NCI-H526 (cell line): ENCODE measurements at places on chromosomes 5 and 9.

GRCh38 chr5:26847041-26847736 is 191.2 kb downstream of the CDH9 start:
- no peak for DNase-seq

DNA sequence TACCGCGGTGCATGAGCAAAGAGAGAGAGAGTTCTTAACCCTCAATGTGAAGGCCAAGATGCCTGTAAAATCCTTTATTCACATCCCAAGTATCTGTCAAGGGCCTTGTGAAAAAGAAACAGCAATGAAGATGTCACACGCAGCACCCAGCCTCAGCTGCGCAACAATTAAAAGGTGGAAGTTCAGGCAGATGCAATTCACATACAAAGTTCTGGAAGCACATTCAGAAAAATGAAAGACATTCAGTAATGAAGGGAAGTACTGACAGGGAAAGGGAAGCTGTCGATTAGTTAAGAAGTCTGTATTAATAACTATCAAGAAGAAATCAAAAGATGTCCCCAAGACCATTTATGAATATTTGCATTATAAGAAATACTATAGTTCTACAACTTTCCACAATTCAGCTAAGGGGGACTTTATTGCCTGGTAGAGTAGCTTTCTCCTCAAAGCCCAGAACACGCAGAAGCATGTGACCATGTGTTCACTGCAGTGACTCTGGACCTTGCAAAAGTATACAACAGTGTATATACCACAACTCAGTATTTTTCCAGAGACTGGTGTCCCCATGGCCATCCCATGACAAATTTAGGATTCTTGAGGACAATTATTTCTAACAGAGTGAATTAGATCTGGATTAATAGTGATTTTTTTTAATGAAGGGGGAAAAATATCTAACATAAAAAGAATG is 137.5 kb downstream of the CDK5RAP2 start:
- DNase-seq = no peak

DNA sequence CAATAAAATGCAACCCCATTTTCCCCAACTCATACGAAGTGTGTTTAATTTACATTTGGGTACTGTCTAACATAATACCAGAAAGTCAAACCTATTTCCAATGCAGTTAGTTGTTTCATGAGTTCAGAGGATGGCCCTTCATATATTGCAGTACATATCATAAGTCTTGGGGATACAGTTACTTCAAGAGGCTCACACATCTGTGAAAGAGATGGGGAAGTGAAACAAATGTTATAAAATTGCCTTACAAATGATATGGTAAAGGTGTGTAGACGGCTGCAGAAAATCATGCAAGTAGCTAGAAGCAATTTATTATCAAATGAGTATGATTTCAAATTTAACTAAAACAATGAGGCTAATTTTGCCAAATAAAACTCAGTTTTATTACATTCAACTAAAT is 219.0 kb upstream of the CDH12 start:
- no peak for DNase-seq

GRCh38 chr5:150600616-150601490 is 39.6 kb upstream of the SYNPO start:
- DNase-seq = no peak

GRCh38 chr5:125720348-125720685 is 702.9 kb upstream of the GRAMD2B start:
- DNase-seq = no peak

- DNase-seq = no peak
These were observed 77.0 kb downstream of the ICE1 start for GRCh38 chr5:5499442-5499841.

- DNase-seq = no peak
These were observed 5.0 kb downstream of the SRD5A1 start for GRCh38 chr5:6638236-6638635.

DNA sequence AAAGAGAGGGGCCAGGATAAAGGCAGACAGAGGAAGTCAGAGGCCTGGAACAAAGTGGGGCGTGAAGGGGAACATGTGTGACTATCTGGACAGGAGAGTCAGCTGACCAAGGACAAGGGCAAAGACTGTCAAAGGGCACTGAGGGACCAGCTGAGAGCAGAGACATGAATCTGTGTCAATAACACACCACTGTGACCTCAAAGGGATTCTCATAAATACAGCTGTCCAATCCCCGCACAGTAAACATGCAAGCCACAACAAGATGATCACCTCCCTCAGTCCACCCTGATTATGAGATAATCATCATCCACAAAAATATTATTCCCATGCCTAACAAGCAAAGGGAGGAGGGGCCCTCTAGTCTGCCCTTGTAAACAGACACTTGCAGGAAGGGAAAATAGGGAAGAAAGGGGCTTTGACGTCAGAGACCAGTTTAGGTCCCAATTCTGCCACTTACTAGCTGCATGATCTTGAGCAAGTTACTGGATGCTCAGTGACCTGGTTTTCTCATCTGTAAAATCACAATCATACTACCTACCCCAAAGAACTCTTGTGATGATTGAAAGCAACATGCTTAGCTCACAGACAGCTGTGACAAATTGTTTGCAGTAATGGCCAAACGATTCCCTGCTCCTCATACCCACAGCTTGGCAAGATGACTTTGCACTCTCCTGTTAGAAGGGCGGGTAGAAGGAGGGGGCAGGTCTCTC is 41.8 kb downstream of the RAPGEF1 start:
- no peak for DNase-seq

DNA sequence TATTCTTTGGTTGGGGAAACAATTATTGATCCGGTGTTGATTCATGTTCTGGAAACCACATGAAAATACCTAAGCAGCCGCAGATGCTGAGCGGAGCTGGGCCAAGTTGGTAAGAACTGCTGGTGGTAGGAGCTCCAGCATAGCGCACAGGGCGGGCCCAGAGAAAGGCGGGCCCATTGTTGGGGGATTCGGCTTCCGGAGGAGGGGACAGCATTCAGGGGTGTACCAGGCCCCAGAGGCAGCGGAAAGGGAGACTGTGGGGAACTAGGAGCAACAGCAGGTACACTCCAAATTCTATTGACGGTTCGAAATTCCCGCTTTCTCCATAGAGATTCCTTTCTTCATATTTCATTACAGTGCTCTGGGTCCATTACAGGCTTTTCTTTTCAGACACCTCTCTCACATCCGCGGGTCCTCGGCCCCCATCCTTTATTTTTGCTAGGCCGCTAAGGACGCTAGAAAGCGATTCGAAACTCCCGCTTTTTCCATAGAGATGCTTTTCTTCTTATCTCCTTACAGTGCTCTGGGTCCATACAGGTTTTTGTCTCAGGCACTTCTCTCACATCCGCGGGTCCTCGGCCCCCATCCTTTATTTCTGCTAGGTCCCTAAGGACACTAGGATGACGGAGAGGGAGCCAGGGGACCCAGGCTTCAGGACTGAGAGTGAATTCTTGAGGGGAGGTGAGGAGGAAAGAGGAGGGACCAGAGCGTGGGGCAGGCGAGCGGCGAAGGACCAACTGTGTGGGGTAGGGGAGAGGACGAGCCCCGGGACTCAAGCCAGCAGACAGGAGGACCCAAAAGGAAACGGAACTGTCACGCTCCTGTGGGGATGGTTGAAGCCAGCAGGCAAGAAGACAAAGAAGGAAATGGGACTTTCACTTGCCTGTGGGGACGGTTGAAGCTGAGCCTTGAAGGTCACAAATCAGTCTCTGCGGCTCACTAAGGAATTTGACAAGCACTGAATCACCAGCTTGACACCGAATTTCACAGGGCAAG is at the start of gene CCDC152:
Gene CCDC152, plus strand, starts transcription at position 213 of the 996 bp plus-strand sequence. CDS start 2,304 bp downstream, outside the sequence.
- no peak for DNase-seq

DNA sequence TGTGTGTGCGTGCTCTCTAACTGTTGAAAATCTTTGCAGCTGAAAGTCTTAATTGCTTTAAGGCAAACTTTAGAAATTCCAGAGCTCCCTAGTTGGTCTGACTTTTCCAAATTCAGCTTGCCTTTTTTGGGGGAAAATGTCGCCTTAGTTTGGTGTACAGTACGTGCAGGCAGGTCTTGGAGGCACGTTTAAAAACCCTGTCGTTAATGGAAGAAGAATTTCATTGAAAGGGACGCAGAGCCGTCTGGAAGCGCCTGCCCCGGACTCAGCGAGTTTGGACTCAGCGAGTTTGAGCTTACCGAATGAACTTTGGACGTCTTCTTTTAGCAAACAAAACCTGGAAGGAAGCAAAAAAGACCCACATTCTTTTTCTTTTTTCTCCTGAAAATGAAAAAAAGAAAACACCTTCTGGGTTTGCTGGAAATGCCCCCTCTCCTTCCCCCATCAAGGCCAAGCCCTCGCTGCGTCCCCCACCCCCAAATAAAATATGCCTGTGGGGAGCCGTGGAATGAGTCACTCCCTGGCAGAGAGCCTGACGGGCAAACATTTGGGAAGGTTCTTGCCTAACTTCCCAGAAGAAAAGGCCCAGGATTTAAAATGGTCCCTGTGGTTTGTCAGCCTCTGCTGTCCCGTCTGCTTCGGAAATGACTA is 1.5 kb downstream of the NEK6 start:
- DNase-seq = no peak

DNA sequence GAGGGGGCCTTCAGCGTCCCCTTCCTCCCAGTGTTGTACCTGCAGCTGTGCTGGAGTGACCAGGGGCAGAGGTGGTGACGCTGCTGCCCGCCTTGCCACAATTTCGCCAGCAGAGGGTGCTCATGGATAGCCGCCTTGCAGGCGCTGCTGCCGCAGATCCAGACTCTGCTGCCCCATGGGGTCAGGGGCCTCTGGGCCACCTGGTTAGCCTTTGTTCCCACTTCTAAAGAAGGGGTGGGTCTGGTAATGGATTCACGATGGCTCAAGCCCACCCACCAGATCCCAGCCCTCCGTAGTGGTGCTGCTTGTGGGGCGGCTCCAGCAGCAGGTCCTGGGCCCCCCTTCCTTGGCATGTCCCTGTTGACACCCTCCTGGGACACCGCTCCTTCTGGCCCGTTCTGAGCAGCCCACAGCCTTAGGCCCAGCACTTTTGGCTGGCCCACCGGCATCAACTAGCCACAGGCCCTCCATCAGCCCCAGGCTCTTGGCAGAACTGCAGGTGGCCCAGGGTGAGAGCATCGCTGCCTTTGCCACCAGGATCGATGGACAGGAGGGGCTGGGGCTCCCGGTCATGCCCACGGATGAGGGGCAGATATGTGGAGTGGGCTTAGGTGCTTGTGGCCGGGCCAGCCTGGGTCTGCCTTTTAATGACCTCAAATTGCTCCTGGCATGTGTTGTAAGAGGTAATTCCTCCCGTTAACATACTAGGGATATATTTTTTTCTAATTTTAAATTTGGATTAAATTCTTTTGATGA is 57.2 kb downstream of the COL5A1 start:
- DNase-seq = peak; percentile 61

- DNase-seq = no peak
These were observed 4.7 kb downstream of the KLHL3 start for GRCh38 chr5:137731176-137731575.

DNA sequence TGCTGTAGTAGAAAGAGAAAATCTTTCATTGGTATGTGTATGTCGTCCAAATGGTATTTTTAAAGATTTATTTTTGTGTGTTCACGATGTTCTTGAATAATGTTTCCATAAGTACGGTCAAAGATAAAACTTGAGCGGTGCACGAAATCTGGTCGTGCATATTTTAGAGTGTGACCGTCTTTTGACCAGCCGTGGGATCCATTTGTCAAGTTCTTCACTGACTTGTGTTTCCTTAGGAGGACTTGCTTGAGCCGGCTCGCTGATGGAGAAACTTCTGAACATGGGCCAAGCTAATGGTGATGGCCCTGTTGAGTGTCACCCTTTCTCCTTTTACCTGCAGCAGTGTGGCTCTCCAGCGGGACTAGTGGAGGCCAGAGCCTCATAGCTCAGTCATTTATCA is 11.1 kb upstream of the STC2 start:
- DNase-seq = no peak

GRCh38 chr5:14463629-14464028 is 118.0 kb upstream of the OTULINL start:
- peak; percentile 34 for DNase-seq

- DNase-seq = no peak
These were observed 10.7 kb downstream of the IFNA5 start for GRCh38 chr9:21294364-21294774.

DNA sequence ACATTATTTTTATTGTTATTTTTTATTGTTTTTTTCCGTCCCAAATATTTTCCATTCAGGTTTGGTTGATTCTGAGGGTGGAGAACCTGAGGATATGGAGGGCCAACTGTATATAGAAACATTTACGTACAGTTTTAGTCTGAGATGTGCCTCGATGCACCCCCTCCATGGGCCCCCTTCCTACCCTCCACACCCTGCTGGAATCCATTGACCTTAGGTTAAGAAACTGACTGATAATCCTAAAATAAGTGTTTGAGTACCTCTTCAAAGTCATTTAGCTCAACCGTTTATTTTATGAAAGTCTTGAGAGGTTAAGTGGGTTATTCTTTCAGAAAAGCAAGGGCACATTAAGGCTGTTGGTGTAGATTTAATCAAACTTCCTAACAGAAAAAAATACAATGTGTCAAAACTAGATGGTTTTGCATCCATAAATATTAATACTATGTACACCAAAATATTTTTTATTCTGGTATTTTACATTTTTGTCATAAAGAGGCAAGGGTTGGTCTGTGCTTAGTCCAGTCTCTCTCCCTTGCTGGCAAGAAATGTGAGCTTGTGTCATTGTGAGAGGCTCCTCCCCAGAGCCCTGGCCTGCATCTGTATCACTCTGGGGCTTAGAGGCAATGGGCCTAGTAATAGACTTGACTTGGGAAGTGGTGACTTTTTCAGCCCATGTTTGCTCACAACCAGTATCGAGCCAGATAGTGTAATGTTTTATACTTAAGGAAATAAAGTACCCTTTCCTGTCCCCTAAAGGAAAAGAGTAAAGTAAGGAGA is 15.7 kb downstream of the MTRR start:
- no peak for DNase-seq

DNA sequence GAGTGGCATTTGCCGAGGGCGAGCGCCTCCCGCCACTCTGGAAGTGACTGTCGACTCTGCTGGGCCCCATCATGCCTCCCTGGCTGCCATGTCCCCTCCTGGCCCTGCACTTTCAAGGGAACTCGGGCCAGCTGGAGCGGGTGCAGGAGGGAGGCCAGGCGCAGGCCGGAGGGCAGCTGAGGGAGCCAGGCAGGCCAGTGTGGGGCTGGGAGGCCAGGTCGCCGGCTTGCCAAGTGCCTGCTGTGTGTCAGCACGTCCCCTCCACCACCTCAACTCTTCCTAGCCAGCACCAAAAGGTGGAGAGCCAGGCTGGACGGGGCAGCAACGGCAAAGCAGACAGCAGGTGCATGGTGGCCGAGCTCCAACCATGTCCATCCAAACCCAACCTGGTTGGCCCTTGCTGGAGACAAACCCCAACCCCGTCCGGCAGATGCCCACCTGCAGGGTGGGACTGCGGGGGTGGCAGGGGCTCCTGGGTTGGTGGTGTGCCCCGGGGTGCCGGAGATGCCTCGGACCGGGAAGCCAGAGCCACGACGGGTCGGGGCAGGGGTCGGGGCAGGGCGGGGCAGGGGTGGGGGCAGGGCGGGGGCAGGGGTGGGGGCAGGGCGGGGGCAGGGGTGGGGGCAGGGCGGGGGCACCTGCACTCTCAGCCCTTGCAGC is 36.5 kb upstream of the EGFL7 start:
- no peak for DNase-seq

DNA sequence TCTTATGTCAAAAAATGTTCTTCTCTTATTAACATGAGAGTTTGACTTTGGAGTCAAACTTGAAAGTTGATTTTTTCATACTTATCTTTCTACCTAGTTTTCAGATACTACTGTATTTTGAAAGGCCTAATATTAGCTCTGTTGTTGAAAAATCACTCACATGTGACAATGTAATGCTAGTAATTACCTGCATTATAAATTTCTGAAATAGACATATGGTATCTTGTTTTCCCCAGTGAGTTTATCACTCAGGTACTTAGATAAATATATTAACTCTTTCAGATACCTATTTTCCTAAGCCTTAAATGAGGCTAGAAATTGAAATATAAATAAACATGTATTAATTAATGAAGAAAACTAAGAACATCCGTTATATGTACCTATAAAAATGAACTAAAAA is 2089.3 kb downstream of the MAT2B start:
- no peak for DNase-seq
